Stomach (tissue), 19 donors: ENCODE measurements at places on chromosomes 1 and 21. TPM values are rescaled to one million over a fixed set of nuclear protein-coding genes. Genes with fewer than 3 reads are reported as not detected.

- peak; percentile 89 for DNase-seq
- peaks cover 100% of the 10 kb centered on the region for H3K4me1 ChIP-seq
- peak overlapping the region; percentile 87 for H3K27ac ChIP-seq
- H3K4me3 ChIP-seq = no peak overlapping the region
These were observed 48.5 kb upstream of the ECE1 start for GRCh38 chr1:21338573-21339355.

DNA sequence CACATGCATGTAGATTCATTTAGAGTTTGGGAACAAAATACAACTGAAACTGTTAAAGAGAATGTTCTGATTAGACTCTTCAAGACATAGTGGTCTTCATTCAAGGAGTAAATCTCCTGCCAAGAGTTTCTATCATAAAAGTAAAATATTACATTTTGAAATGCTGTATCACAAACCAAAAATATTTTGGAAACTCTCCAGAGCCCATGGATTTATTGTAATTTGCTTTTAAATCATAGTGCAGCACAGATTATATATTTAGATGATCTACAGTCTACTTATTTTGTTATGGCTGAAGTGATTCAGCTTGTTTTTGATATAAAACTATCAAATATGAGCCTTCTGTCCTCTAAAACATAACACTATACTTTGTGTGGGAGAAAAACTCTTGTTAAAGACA, 105.3 kb downstream of the DISP1 start:
- no peaks in the 10 kb centered on the region for H3K36me3 ChIP-seq
- no peak overlapping the region for H3K4me3 ChIP-seq
- no peaks in the 10 kb centered on the region for H3K27me3 ChIP-seq
- peaks cover 28% of the 10 kb centered on the region for H3K4me1 ChIP-seq
- no peak for DNase-seq

- no peaks in the 10 kb centered on the region for H3K27me3 ChIP-seq
- H3K36me3 ChIP-seq = no peaks in the 10 kb centered on the region
- no peak overlapping the region for H3K4me3 ChIP-seq
- H3K4me1 ChIP-seq = peaks cover 23% of the 10 kb centered on the region
These were observed 125.2 kb upstream of the KIAA0040 start for GRCh38 chr1:175317779-175318178.

GRCh38 chr1:14634486-14634885, 36.0 kb downstream of the KAZN start:
- no peaks in the 10 kb centered on the region for H3K27me3 ChIP-seq
- H3K36me3 ChIP-seq = no peaks in the 10 kb centered on the region
- H3K27ac ChIP-seq = no peak overlapping the region
- peak; percentile 14 for DNase-seq

DNA sequence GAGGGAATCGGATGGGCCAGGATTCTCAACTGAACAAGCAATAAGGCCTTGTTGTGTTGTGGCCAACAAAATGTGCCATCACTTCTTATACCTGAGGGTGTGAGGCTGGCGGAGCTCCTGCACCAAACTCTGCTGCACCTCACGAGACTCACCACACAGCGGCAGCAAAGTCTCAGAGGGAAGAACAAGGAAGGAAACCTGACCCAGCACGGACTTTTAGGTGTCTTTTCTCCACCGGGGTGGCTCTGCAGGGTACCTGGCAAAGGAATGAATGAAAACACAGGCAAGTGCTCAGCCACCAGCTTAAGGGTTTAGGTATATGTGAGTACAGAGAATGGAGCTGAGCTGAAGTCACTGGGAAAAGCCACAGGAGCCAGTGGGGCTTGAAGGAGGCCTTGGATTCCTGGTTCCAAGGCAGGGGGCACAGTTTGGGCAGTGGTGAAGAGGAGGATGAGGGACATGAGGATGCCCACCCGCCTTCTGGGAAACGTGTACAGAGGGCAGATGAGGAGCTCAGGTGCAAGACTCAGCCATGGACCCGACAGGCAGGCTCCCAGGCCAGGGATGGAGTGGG, 31.1 kb upstream of the HSD3B1 start:
- H3K4me1 ChIP-seq = no peaks in the 10 kb centered on the region
- H3K27me3 ChIP-seq = no peaks in the 10 kb centered on the region
- no peak overlapping the region for H3K27ac ChIP-seq
- peak; percentile 69 for DNase-seq
- no peaks in the 10 kb centered on the region for H3K36me3 ChIP-seq

DNA sequence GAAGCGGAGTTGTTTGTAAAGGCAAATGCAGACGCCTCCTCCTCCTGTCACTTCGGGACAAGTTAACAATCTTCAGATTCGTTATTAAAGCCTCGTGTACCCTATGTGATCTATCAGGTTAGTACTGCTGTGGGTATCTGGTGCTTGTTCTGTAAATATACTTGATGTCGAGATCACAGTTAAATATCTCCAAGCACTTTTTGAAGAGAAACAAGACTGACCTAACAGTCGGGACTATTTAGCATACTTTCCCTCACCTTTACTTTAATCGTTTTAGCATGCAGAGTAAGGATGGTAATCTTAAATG, 710 bp downstream of the KLHL20 start:
- no peak for DNase-seq
- H3K4me3 ChIP-seq = peak overlapping the region; percentile 74
- peaks cover 22% of the 10 kb centered on the region for H3K27me3 ChIP-seq

- DNase-seq = peak; percentile 57
- peaks cover 15% of the 10 kb centered on the region for H3K4me1 ChIP-seq
- H3K4me3 ChIP-seq = no peak overlapping the region
- H3K27me3 ChIP-seq = no peaks in the 10 kb centered on the region
- H3K27ac ChIP-seq = no peak overlapping the region
- H3K36me3 ChIP-seq = no peaks in the 10 kb centered on the region
These were observed 3.3 kb upstream of the C1orf174 start for GRCh38 chr1:3903141-3904005.

DNA sequence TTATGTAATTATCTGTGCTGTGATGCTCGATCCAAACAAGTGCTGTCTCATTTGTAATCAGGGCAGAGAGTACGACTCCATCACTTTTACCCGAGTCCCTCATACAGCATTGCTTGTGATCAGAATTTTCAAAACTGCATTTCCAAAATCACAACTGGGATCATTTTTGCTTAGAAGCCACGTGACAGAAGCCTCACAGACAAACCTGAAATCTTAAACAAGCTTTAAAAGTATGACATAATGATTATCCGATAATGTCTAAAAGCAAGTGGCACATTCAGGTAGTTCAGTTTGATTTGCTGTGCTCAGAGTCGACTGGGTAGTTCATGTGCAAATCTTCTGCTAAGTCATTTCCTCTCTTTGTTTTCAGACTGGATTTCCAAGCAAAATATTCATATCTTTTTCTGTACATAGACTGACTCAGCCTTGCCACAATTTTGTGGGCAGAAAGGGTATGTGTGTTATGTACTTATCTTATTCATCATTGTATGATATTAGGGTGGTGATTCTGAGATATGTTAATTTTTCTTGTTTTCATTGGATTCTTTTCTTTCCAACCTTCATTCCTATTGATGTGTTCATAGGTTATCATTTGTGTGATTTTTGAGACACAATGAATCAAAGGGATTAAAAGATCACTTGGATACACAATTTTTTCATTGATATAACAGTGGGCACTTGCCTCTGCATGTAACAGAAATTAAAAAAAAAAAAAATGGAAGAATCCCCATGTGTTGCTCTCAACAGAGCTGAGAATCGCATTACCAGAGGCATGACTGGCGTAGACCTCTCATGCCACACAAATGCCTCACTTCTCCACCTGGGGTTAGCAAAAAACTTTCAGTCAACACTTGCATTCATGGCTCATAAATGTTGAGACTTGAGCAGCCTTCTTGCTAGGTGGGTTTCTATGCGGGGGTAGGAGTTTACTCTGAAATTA, 355.7 kb downstream of the LTN1 start:
- H3K27ac ChIP-seq = no peak overlapping the region
- H3K27me3 ChIP-seq = no peaks in the 10 kb centered on the region
- peaks cover 9% of the 10 kb centered on the region for H3K4me1 ChIP-seq
- H3K4me3 ChIP-seq = no peak overlapping the region
- H3K36me3 ChIP-seq = no peaks in the 10 kb centered on the region

DNA sequence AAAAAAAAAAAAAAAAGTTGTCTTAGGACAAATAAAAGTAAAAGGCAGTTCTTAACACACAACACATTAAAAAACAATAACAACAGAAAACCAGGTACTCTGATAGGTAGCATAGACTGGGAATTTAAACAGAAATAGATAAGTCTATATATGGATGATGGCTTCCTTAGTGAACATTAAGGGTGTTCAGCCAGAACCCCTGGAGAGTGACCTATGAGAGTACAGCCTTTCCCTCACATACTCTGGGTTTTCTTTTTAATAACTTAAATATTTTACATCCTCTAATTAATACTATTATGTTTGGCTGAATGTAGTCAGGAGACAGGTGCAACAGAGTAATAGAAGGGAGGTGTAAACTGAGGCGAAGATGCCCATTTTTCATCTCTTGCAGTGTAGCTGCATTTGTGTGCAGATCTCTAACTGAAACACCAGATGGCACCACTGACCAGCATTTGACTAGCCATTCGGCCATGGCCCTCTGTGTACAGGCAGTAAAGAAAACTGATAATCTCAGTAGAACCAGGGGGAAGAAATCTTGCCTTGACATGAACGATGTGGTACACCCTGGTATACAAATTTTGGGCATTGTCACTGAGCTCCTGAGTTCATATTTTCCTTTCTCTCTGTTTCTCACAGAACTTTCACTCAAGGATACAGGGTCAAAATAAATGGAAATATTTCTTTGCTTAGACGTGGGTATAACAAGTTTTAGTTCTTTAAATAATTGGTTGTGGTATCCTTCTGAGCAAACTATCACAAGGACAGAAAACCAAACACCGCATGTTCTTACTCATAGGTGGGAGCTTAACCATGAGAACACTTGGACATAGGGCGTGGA, 7.6 kb downstream of the TTF2 start:
- H3K36me3 ChIP-seq = no peaks in the 10 kb centered on the region
- H3K27ac ChIP-seq = no peak overlapping the region
- no peak overlapping the region for H3K4me3 ChIP-seq
- peak; percentile 65 for DNase-seq

The OLFM3 gene
- 2.4 TPM for total RNA-seq

GRCh38 chr1:7620196-7620595, 150.9 kb upstream of the VAMP3 start:
- no peaks in the 10 kb centered on the region for H3K4me1 ChIP-seq
- no peak for DNase-seq
- no peaks in the 10 kb centered on the region for H3K36me3 ChIP-seq
- no peak overlapping the region for H3K4me3 ChIP-seq

- no peaks in the 10 kb centered on the region for H3K4me1 ChIP-seq
- no peak overlapping the region for H3K27ac ChIP-seq
- no peaks in the 10 kb centered on the region for H3K27me3 ChIP-seq
- H3K36me3 ChIP-seq = no peaks in the 10 kb centered on the region
These were observed 840.7 kb upstream of the ADAMTS5 start for GRCh38 chr21:27807596-27807995.

- no peaks in the 10 kb centered on the region for H3K27me3 ChIP-seq
- no peak overlapping the region for H3K27ac ChIP-seq
- no peaks in the 10 kb centered on the region for H3K4me1 ChIP-seq
- DNase-seq = no peak
- no peak overlapping the region for H3K4me3 ChIP-seq
These were observed 3.0 kb upstream of the AADACL4 start for GRCh38 chr1:12640958-12641272.

The PODN gene
- 356 TPM for total RNA-seq

DNA sequence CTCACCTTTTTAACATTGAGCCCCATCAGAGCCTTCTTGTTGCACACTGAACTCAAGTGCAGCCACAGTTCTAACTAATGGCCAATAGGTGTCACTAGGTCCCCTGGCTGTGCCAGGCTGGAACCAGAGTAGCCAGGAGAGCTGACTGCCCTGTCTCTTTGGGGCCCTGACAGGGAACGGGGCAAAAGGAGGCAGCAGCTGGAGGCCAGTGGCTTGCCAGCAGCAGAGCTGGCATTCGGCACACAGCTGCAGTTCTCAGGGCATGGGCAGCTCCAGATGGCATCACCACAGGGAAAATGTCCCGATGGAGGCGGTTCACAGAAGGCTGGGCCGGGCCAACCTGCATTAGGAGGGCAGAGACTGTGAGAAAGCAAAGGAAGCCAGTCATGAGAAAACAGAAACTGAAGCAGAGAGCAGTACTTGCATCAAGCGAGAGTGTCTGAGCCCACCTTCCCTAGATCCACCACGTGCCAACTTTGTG, 188.6 kb downstream of the FCRL5 start:
- H3K4me3 ChIP-seq = no peak overlapping the region
- no peaks in the 10 kb centered on the region for H3K4me1 ChIP-seq
- H3K27ac ChIP-seq = no peak overlapping the region
- DNase-seq = peak; percentile 52

DNA sequence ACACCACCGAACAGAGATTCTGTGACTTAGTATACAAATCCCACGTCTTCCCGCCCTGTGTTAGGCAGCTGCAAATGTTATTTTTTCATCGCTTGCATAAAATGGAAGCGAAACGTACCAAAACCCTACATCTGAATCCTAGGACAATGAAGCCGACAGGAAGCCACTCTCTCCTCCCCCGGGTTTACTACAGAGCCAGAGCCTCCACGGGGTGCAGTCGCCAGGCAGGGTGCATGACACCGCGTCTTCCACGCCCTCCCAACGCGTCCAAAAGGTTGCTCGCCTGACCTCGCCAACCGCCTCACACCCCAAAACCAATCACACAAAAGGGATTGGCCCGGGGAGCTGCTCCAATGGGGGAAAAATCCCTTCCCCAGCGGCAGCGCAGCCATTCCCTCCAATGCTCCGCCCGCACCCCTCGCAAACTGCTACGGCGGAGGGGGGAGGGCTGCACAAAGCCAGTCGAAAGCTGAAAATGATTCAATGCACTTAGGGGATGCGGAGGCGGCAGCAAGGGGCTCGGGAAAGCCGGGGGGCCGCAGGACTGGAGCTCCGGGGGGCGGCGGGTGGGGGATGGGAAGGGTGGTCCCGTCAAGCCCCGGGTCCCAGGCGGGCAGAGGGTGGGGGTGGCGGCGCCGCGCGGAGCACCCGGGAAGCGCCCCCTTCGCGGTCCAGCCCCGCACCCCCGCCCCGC, 701 bp downstream of the CEP170 start:
- no peaks in the 10 kb centered on the region for H3K27me3 ChIP-seq
- DNase-seq = peak; percentile 34
- no peaks in the 10 kb centered on the region for H3K36me3 ChIP-seq
- peak overlapping the region; percentile 96 for H3K27ac ChIP-seq
- H3K4me1 ChIP-seq = peaks cover 69% of the 10 kb centered on the region

DNA sequence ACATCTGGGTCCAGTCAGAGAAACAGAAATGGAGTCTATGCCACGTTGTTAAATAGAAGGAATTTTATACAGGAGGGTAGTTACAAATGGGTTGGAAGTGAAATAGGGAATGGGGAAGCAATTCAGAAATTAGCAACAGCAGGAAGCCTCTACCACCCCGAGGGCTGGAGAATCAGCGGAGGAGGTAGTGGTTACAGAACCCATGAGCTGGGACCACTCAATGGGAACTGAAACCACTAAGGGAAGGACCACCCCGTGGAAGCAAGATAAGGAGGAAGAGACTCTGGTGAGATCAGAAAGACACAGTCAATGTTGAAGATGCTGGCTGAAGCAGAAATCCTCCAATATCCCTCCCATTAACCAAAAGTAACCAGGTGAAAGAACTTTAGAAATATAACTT, 15.5 kb upstream of the MAST2 start:
- no peak for DNase-seq
- H3K27me3 ChIP-seq = no peaks in the 10 kb centered on the region
- H3K27ac ChIP-seq = no peak overlapping the region
- H3K36me3 ChIP-seq = no peaks in the 10 kb centered on the region
- H3K4me3 ChIP-seq = no peak overlapping the region
